ENCODE measurements at places on chromosomes 13 and 19.

GRCh38 chr13:44075113-44075512 is 195.4 kb downstream of the LACC1 start:
- no peak for DNase-seq

DNA sequence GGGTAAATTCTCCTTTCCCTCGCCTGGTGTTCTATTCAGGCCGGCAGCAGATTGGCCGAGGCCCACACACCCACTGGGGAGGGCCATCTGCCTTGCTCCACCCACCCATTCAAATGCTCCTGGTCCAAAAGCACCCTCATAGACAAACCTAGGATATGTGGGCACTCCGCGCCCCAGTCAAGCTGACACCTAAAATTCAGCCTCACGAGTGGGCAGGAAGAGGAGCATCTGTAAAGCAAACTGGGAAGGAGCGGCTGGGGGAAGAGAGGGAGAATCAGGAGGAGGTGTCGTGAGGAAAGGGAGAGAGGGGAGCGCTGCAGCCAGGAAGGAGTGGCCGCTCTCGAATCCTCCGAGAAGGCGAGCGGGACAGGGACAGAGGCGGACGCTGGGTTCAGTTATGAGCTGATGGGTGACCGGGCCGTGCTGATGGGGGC is 136.9 kb downstream of the USP12 start:
- DNase-seq: no peak

DNA sequence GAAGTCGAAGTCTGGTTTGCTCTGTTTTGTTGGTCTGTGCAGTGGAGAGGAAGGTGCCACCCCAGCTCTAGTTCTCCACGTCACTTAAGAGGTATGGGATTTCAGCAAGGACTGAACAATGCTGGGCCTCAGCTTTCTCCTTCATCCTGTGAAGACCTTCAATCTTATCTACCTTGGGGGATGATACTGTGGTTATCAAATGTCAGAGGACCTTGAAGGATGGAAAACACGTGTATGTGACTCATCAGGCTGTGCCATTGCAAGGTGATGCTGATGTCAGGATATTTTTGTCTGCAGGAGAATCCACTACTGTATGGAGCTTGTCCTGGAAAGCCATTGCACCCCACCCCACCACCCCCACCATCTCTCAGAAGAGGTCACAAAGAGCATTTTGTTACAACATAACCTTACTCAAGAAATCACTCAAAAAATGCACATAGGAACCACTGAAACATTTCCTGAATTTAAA is 81.4 kb upstream of the UQCRFS1 start:
- DNase-seq: no peak

DNA sequence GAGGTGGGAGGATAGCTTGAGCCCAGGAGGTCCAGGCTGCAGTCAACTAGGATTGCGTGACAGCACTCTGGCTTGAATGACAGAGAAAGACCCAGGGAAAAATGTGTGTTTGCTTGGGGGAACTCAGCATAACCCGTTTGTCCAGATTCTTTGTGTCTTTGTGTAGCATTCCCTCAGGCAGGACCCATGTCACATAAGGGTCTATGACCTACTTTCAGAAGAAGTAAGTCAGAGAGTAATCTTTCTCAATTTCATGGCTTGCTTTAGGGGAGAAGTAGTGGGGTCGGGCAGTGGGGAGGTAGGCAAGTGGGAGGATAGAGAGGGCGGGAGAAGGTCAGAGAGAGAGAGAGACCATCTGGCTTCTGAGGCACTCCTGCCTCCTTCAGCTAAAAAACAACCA is 11.9 kb upstream of the PSPC1 start:
- no peak for DNase-seq

DNA sequence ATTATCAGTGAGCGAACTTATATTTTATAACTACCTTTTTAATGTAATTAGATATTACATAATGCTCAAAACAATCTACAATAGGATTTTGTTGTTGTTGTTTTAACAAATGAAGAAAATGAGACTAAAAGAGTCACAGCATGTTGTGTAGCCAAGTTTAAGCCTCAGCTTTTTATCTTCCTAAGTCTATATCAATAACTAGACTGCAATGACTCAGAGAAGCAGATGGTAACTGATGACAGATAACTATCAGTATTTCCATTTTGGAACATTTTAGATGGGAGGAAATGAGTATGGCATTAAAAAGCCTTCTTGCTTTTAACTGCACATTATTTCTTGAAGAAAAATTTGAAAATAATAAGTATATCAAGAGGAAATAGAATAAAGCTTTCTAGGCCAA is 825.2 kb downstream of the SLITRK1 start:
- DNase-seq: no peak

DNA sequence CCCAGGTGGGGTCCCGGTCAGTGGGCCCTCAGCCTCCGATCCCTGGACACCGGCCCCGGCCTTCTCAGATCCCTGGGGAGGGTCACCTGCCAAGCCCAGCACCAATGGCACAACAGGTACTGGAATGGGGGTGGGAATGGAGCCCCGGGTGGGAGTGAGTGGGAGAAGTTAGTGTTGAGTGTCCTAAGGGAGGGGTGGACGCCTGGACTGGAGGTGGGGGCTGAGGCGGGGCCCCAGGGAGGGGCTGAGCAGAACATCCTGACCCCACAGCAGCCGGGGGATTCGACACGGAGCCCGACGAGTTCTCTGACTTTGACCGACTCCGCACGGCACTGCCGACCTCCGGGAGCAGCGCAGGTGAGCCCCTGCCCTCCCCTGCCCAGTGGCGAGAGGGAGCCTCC is 17.7 kb downstream of the EPN1 start:
- no peak for DNase-seq
